ENCODE measurements at places on chromosomes 7 and 10. TPM values are rescaled to one million over a fixed set of nuclear protein-coding genes. Genes with fewer than 3 reads are reported as not detected.
A peak's percentile ranks its signal among the peaks of the same experiment; 100 is the strongest.

DNA sequence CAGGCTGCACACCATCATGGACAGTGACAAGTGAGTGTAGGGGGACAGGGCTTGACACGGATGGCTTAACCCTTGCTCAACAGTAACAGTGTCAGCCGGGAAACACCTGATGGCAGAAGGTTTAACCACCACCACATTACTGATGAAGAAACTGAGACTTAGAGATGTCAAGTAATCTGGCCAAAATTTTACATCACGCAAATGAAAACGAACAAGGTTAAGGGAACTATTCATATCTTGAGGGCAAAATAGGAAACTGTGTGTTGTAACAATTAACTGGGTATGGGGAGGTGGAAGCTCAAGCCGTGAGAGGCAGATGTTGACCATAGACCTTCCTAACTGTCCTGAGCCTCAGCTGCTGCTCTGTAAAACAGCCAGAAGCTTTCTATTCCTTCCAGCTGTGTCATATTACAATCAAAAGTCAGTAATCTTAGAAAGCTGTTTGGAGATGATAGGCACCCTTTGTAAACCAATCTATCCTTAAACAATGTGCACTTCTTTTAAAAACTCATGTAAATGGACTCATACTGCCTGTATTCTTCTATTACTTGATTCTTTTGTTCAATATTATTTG is 68.4 kb downstream of the ABCC2 start:
- H3K4me1 ChIP-seq, result no peaks in the 10 kb centered on the region
- H3K27me3 ChIP-seq, result no peaks in the 10 kb centered on the region
- H3K4me3 ChIP-seq, result no peak overlapping the region
- no peak for DNase-seq

The HOXA9 gene
- 26.4 TPM for total RNA-seq

DNA sequence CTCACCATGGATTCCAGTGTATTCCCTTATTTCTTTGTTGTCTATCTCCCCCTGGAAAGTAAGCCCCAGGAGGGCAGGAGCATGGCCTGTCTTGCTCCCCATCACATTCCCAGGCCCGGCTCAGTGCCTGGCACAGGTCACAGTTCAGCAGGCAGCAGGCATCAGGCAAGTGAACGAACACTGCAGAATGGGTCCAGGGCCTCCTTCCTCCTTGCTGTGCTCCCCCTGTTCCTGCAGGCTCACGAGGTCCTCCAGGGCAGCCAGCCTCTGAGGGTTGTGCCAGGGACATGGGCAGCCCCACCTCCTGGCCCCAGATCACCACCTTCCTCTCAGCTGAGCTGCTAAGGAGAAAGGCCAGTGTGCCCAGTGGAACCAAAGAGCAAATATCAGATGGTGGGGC is 41.8 kb downstream of the PDLIM1 start:
- no peaks in the 10 kb centered on the region for H3K36me3 ChIP-seq
- DNase-seq, result no peak
- no peak overlapping the region for H3K4me3 ChIP-seq
- no peaks in the 10 kb centered on the region for H3K4me1 ChIP-seq

GRCh38 chr10:26046073-26046700 is 112.2 kb downstream of the MYO3A start:
- no peaks in the 10 kb centered on the region for H3K36me3 ChIP-seq
- DNase-seq, result no peak
- H3K27ac ChIP-seq, result no peak overlapping the region
- H3K27me3 ChIP-seq, result no peaks in the 10 kb centered on the region

The SPDYE2B gene
- total RNA-seq, result not detected

GRCh38 chr10:62637249-62638061 is 167.1 kb upstream of the ADO start:
- no peaks in the 10 kb centered on the region for H3K27me3 ChIP-seq
- H3K4me3 ChIP-seq, result no peak overlapping the region
- peak overlapping the region; percentile 59 for H3K27ac ChIP-seq
- H3K4me1 ChIP-seq, result no peaks in the 10 kb centered on the region

- H3K4me1 ChIP-seq, result peaks cover 15% of the 10 kb centered on the region
- no peak overlapping the region for H3K4me3 ChIP-seq
- no peak for DNase-seq
- peak overlapping the region; percentile 78 for H3K27ac ChIP-seq
- H3K27me3 ChIP-seq, result no peaks in the 10 kb centered on the region
- no peaks in the 10 kb centered on the region for H3K36me3 ChIP-seq
Observed at GRCh38 chr10:124642088-124642710, 102.0 kb downstream of the FAM53B start.

- no peaks in the 10 kb centered on the region for H3K4me1 ChIP-seq
- DNase-seq, result no peak
- no peaks in the 10 kb centered on the region for H3K36me3 ChIP-seq
- H3K4me3 ChIP-seq, result no peak overlapping the region
- no peak overlapping the region for H3K27ac ChIP-seq
- H3K27me3 ChIP-seq, result no peaks in the 10 kb centered on the region
Observed at GRCh38 chr7:117237646-117238045, 85.2 kb downstream of the WNT2 start.
